ENCODE measurements at places on chromosomes 11 and 22.

DNA sequence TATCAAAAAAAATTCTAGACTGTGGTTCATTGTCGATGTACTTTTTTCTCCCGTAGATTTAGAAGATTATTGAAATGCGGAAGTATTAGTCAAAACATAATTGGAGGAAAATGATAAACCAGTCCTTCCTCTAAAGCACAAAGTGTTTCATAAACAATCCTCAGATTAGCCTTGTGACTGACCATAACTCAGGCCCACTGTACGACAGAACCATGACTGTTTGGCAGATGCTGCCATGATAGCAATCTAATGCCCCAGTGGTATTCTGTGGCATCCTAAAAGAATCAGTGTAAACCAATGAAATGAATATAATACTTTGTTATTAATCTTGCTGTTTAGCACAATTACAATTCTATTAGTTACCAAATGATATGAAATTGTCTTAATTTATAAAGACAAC, 127.0 kb upstream of the CTSC start:
- no peak for DNase-seq

- no peak for DNase-seq
These were observed 33.0 kb upstream of the PAK1 start for GRCh38 chr11:77506857-77507256.

DNA sequence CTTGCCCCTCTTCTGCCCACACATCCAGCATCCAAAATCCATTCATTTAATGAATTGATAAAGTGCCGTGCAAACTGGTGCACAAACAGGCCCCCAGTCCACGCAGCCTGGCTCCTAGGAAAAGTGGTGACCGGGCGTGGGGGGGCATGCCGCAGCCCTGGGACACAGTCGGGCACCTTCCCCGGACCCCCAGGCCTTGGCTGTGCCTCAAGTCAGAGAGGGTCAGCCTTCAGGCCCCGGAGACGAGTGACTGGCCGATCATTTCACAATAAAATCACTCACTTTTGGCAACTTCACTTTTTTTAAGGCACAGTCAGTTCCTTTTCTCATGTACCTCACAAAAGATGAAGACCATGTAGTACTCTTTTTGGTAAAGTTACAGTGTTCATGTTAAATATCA, 8.0 kb downstream of the CDPF1 start:
- DNase-seq, result no peak

DNA sequence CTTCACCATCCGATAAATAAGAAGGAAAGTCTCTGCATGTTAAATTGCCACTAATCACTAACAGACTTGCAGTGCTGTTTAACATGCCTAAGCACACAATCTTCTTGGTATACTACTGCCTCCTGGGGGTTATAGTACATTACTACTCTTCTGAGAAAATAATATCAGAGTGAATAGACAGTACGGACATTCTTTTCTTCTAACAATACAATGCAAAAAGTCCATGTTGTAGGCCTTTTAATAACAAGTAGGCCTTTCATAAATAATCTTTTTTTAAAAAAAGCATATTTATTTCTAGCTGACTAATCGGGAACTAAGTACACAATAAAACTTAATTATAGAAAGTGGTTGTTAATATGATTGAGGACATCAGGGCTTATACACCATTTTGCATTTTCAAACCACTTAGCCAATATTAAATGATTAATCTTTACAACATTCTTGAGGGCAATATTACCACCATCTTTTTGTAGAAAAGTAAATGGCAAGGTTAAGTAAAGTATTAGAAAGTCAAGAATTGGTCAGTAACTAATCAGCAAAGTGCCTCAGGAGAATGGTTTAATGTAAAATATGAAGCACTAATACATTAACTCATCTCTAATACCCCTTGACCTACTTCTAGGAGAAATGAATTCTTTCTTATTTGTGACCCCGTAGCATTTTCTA, 84.7 kb downstream of the TTC28 start:
- DNase-seq, result peak; percentile 42

DNA sequence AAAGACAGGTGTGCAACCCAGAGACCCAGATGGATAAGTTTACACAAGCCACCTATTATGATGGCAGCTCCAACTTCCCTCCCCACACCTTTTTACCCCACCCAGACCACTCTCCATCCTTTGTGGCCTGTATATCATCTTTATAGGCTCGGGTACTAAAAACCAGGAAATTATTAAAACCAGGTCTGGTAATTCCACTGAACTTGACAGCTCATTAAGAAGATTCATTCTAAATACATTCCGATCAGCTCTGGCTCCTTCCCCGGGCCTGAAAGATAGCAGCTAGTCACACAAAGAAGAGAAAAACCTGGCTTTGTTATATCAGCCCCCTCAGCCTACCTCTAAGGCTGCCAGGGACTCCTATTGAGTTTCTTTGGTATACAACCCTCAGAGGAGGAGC, 67.9 kb upstream of the API5 start:
- no peak for DNase-seq

- no peak for DNase-seq
These were observed 34.6 kb downstream of the EHF start for GRCh38 chr11:34655335-34656008.

GRCh38 chr11:47863898-47864430, 15.8 kb upstream of the NUP160 start:
- DNase-seq, result no peak

DNA sequence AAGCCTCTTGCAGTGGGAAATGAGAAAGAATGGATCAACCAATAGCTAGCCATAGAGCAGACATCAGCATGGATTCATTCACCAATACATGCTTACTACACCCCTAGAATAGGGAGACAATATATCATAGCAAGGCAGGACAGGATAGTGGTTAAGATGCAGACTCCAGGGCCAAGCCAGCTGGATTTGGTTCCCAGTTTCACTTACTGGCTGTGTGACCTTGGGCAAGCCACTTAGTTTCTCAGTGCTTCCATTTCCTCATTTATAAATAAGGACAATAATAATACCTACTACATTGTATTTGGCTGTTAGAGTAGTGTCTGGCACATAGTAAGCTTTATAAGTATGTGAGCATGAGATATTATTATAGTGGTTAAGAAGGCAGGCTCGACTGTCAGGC, 7.1 kb downstream of the DCHS1 start:
- DNase-seq, result no peak

GRCh38 chr11:26283852-26284408, 48.0 kb upstream of the ANO3 start:
- peak; percentile 25 for DNase-seq

- DNase-seq, result no peak
These were observed 56.2 kb upstream of the SC5D start for GRCh38 chr11:121236115-121237001.

DNA sequence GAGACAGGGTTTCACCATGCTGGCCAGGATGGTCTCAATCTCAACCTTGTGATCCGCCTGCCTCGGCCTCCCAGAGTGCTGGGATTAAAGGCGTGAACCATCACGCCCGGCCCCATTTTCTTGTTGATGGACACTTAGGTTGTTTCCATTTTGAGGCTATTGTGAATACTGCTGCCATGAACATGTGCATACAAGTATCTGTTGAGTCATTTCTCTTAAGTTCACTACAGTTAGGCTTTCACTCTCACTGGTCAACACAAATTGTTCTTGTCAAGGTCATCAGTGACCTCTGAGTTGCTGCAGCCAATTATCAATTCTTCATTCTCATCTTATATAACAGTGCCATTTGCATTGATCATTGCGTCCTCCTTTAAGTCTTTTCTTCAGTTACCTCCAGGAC, 13.0 kb upstream of the ZBTB44 start:
- DNase-seq, result no peak

GRCh38 chr22:46491946-46492345, 45.5 kb downstream of the CELSR1 start:
- no peak for DNase-seq

DNA sequence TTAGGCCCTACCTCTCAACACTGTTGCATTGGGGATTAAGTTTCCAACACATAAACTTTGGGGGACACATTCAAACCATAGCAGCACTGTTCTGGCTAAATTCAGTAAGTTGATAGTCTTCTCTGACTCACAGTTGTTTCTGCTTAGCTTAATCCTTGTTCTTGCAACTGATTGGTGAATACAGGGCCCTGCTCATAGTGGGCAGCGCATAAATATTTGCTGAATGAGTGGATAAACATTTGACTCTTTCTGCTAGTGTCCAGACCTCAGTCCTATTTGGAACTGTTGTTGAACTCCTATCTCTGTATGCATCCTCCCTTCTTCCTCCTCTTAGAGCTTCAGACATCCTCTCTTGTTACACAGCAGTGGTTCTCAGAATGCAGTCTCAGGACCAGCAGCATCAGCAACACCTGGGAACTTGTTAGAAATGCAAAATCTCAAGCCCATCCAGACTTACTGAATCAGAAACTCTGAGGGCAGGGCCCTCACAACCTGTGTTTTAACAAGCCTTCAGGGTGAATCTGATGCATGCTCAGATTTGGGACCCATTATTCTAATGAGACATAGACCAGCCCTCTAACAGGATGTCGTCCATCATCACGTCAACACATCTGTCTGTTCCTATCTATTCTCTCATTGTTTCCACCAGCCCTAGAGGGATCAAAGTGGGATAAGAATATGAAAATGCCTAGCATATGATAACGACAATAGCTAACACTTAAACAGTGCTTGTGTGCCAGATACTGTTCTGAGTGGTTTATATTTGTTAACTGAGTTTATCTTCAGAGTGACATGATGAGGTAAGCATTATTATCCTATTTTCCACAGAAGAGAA, 22.3 kb downstream of the SPON1 start:
- DNase-seq, result no peak

DNA sequence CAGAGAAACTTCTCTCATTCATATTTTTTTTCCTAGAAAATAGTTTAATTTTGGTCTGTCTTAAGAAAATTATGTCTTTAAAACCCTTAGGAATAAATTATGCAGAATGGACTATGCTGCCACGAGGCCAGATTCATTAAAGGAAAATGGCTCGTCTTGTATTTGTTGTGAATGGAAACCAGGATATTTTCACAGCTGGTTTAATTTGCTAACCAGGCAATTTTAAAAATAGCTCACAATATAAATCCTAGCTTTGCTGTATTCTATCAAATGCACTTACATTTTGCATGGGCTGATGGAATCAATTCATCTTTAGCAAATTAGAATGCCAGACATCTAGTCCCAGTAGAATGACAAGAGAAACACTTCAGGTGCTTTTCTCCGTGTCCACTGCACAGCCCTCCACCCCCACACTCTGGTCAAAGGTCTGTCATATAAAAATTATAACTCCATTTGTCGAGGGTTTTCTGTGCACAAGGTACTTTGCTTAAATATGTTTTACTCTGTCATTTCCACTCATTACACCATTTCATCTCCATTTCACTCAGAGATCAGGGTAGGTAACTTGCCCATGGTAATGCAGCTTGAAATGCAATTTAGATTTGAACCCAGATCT, 20.3 kb upstream of the TNRC6B start:
- no peak for DNase-seq
